ENCODE measurements at places on chromosomes 1 and 21. TPM values are rescaled to one million over a fixed set of nuclear protein-coding genes. Genes with fewer than 3 reads are reported as not detected.

AZIN2 gene
- 3.9 TPM for total RNA-seq

KIF21B gene
- total RNA-seq, result 2.4 TPM

SH2D5 gene
- 0.56 TPM for total RNA-seq

HTR6 gene
- not detected for total RNA-seq

CLDN17 gene
- not detected for total RNA-seq

GRCh38 chr1:1059494-1060280, 14.4 kb downstream of the RNF223 start:
- peak; percentile 67 for DNase-seq

DNA sequence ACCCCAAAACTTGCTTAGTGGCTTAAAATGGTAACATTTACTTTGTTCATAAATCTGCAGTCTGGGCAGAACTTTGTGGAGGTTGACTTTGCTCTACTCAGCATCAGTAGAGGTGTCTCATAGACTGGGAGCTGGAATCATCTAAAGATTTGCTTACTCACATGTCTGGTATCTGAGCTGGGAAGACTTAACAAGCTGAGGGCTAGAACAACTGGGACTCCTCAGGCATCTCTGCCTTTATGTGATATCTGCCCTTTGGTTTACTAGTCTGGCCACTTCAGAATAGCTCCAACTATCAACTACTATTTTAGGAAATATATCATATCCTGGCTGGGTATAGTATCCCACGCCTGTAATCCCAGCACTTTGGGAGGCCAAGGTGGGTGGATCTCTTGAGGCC, 82.5 kb downstream of the C4BPA start:
- DNase-seq, result no peak

- peak; percentile 92 for DNase-seq
These were observed 106.5 kb upstream of the SLC44A3 start for GRCh38 chr1:94713472-94714141.

GRCh38 chr1:24724345-24725208, 20.7 kb upstream of the CLIC4 start:
- DNase-seq, result peak; percentile 74

- no peak for DNase-seq
These were observed 505 bp downstream of the OLFML2B start for GRCh38 chr1:162023181-162023546.

DNA sequence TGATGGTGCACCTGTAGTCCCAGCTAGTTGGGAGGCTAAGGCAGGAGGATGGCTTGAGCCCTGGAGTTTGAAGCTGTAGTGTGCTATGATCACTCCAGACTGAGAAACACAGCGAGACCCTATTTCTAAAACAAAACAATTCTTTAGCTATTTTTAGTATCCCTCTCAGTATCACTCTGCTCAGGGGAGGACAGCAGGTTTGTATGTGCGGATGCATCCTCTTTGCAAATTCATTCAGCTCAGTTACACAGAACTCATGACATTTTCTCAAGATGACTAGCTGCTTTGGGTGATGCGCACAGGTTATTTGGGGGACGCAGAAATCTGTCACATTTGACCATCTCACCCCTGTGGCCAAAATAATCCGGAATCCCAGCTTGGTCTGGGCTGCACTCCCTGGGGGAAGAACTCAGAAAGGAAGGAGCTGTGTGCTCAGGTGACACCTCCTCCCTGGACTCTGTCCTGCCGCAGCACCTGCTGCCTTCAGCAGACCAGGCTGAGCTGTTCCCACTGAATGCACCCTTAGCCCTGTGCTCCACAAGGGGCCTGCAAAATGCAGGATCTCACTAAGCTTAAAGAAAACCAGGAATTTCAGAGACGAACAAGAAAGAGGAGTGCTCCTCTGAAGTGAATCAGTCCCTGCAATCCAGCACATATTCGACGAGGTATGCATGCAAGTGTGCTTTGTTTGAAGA, 89.5 kb upstream of the PGBD5 start:
- no peak for DNase-seq

GRCh38 chr1:30787856-30788495, 30.4 kb upstream of the LAPTM5 start:
- DNase-seq, result no peak

DNA sequence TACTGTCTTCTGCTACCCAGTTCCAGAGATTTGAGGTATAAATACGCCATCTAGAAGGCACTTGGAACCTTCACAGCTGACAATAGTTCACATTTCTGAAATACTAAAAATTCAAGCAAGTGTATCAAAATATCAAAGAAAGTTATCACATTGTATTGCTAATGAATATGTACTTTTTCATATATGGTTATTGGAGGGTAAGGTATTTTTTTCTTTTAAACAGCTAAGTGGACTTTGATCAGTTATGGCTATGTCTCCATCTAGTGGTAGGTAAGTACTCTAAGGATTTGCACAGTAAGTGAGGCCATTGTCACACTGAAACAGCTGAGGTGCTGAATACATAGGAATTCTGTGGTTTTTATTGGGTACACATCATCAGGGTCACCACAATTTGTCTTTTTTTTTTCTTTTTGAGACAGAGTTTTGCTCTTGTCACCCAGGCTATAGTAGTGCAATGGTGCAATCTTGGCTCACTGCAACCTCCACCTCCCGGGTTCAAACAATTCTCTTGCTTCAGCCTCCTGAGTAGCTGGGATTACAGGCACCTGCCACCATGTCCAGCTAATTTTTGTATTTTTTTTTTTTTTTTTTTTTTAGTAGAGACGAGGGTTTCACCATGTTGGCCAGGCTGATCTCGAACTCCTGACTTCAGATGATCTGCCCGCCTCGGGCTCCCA, 49.1 kb upstream of the CR2 start:
- peak; percentile 82 for DNase-seq
